ENCODE measurements at places on chromosomes 3 and 15.

- DNase-seq, result no peak
Measured at GRCh38 chr3:15601046-15601398, 347 bp downstream of the HACL1 start.

GRCh38 chr3:149186721-149187120 lies 34.9 kb downstream of the CP start:
- DNase-seq, result no peak

GRCh38 chr3:128348805-128349531 lies 117.7 kb downstream of the DNAJB8 start:
- no peak for DNase-seq

- DNase-seq, result peak; percentile 53
Measured at GRCh38 chr3:37993820-37994638, 3.4 kb downstream of the VILL start.

DNA sequence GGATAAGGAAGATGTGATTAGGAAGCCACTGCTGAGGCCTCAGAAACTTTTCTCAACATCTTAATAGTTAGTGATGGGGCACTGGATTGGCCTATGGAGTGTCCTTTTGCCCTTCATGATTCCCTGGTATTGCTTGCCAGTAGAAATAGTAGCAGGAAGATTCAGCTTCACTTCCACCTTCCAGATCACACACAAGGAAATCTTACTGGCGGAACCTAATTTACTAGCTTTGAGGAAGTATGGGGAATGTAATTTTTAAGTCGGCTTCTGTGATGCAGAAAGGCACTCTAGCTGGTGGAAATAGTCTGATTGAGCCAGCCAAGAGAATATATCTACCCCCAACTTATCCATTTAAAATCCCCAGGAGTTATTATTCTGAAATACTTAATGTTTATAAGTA lies 46.5 kb downstream of the LPP start:
- no peak for DNase-seq

DNA sequence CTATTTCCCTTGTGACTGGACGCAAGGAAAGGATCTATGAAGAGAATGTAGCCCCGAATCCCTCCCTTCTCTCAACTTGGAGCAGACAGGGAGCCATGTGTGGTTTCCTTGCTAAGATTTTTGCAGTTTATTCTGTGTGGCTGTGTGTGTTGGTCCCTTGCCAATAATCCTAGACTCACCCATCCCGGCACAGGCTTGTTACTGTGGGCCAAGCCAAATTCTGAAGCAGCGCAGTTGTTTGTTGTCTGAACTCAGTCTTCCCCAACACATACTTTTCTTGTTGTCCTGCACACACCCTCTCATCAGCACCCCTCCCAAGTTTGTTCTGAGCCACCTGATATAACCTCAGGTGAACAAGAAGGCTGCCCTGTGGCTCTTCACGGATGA lies 193.3 kb upstream of the CTDSPL start:
- DNase-seq, result peak; percentile 22

- peak; percentile 17 for DNase-seq
Measured at GRCh38 chr3:46662771-46663551, 30.5 kb downstream of the ALS2CL start.

GRCh38 chr3:69189487-69189886 lies 67.1 kb upstream of the LMOD3 start:
- DNase-seq, result no peak

- no peak for DNase-seq
Measured at GRCh38 chr3:186141790-186142189, 32.9 kb upstream of the ETV5 start.

GRCh38 chr15:26870346-26870745 lies 3.5 kb downstream of the GABRA5 start:
- no peak for DNase-seq

DNA sequence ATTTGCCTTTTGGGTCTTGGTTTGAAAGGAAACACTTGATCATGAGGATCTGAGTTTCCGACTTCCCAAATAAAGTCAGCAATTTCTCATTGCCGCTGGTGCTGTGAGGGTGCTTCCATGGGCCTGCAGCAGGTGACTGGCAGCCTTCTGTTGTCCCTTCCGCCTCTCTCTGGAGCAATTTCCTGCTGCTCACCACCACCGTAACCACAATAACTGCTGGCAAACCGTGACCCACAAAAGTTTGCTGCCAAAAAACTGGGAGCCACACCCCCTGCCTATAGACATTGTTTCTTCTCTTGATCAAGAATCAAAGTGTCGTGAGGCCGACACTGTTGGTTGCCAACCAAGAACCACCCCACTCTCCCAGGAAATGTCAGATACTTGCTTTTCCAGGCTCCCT lies 164.0 kb downstream of the NR2F2 start:
- DNase-seq, result no peak

GRCh38 chr3:67349551-67350174 lies 304.7 kb downstream of the SUCLG2 start:
- DNase-seq, result peak; percentile 8

DNA sequence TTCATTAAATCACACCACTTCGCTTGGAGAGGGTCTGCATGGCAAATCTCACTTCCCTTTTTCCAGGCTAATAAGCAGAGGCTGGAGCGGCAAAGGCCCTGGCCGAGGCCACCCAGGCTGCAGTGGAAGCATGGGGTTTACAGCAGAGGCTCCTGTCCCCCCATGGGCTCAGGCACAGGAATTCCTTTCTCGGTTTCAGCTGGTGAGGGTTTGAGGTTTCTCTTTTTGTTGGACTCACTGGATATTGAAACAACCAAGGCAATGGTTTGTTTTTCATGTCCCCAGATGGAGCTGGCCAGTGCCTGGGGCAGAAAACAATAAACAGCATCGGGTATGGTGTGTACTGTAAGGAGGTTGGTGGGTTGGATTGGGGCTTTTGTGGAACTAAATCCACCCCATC lies 175.6 kb upstream of the RASGRP1 start:
- no peak for DNase-seq

- DNase-seq, result no peak
Measured at GRCh38 chr15:99454107-99454809, 111.5 kb upstream of the MEF2A start.

DNA sequence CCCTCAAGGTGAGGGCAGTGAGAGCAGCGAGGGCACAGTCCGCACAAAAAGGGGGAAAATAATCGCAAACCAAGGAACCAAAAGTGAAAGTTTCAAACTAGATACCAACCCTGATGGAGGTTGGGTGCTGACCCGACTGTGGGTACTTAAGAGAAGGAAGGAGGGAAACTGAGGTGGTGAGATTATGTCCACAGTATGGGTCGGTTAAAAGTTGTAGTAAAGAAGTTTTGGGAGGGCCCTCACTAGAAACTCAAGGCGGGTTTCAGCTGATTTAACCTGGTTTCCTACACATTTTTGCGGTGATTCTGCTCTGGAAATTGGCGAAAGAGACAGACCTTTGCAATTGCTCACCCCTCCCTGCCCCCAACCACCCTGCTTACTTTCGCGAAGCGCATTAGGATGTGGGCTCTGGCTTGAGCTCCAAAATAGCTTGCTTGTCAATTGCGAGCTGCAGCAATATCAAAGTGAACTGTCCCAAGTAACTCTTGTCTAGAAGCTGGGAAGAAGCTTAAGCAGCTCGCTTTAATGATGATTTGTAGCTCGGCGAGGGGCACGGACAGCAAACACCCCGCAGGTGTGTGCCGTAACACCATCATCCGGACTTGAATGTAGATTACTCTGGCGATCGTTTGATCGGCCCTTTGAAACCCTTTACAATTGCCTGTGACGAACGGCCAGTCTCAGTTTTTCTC lies 15.8 kb downstream of the SOX2 start:
- no peak for DNase-seq

GRCh38 chr3:41565948-41566514 lies 366.7 kb downstream of the CTNNB1 start:
- no peak for DNase-seq

GRCh38 chr3:10929978-10930665 lies 62.4 kb upstream of the SLC6A1 start:
- no peak for DNase-seq

DNA sequence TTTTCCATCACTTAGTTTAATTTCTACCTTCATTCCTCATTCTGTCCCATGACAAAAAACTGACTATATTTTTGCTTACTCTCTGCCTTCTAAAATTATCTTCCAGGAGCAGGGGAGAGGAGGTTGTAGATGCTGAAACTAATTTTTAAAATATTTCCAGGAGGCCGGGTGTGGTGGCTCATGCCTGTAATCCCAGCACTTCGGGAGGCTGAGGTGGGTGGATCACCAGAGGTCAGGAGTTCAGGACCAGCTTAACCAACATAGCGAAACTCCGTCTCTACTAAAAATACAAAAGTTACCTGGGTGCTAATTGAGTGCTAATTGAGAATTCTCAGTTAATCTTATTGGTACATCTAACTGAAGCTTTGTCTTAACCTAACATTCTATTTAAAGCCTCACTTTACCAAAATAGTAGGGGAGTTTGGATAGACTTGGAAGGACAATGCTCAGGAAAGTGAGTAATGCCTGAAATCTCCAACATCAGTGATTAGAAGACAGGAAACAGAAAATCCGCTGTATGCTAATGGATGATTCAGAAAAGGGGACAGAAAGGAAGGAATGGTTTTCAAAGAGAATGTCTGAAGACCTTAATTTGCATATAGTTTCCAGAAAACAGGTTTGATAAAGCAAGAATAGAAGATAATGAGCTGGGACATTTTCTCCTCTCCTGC lies 336.1 kb downstream of the GBE1 start:
- DNase-seq, result no peak
